Stimulated activated CD8-positive, alpha-beta memory T cell treated with anti-CD3 and anti-CD28 coated beads, Interleukin-7, amount 100 ng/mL, for 4 hours (primary cell): ENCODE measurements at places on chromosomes 3 and 15.

GRCh38 chr3:12155264-12155663 is 3.4 kb downstream of the TIMP4 start:
- no peak for DNase-seq

DNA sequence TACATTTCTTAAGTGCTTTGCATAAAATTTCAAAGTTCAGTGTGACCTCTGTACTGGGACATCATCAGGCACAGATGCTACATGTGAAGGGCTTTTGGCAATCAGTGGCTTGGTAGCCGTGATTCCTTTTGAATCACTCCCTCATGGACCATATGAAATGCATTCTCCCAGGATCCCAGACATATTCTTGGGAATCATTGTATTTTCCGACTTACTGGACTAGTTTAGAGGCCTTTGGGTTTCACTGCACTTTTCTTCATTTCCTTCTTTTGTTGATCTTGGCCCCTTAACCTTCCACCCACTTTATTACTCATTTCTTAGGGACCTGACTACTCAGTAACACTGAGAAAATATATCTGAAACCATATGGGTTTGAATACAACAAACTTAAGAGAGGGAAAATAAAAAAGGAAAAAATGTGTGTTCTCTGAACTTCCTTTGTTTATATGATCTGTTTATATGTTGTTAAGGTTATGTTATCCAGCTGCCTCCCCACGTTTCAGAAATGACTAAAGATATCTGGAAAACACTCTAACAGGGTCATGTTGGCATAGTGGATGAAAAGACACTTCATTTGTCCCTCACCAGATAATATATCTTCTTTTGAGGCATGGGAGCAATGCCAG is 35.1 kb downstream of the HMG20A start:
- no peak for DNase-seq

- DNase-seq, result no peak
These were observed 150.7 kb downstream of the TMCO5A start for GRCh38 chr15:38085114-38085513.

DNA sequence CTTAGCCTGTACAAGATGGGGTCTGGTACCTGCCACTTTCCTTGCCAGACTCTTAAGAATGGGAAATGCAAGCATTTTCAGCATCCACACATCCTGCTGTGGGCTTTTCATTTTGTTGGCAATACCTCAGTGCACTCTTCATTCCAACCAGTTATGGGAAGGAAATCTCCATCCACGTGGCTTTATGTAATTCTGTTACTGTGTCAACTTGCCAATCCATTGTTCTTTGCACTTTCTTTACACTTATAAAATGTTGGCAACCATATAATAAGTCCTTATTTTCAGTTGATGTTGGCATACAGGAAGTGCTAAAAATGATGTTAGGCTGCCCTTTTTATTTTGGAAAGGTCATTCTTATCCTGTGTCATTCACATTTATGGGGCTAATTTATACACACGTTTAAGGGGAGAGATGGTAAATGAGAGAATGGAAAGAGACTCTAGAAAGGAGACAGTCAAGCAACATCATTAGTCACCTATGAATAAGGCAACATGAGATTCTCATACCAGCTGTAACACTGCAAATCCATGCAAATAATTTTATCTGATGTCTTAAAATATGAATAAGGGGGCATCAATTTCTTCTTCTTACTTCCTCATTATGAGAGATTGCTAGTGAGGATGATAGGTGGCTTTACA is 238.7 kb downstream of the CHST2 start:
- no peak for DNase-seq

DNA sequence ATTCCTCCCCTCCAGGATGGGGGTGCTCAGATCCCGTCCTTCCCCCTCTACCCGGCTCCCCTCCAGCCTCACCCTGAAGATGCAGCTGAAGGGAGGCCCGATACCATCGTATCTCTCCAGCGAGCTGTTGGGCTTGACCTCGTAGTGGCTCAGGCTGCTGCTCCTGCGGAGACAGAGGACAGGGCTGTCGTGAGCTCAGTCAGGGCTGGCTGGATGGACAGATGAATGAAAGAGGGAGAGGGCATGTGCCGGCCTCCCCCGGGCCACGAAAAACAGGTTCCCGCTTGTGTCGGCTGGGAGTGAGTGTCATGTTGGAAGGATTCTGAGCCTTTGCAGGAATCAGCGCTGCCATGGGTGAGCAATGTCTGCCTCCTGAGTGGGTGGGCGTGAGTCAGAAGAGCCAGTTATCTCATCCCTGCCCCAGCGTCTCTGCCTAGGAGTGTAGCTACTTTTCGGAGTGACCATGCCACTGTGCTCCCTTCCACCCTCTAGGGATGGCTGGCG is 35.2 kb downstream of the FEM1B start:
- DNase-seq, result no peak

DNA sequence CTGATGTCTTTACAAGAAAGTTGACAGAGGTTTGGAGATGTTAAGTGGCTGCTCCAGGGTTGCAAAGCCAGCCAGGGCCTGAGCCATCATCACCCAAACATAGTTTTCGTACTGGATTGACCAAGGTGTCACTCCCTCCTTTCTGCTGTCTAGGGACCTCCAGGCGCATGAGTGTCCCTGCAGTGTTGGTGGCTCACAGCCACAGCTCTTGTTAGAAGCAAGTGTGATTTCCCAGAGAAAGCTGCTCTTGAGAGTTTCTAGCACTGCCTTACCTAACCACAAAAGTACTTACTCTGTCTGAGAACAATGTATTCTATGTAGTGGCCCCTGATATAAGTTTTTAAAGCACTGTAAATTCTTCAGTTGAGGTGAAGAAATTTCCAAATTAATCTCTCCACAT is 144.1 kb downstream of the SOX2 start:
- DNase-seq, result no peak

- DNase-seq, result no peak
These were observed 4.5 kb downstream of the THRB start for GRCh38 chr3:24490151-24490550.

GRCh38 chr3:8990266-8991215 is 27.3 kb upstream of the RAD18 start:
- DNase-seq, result no peak

DNA sequence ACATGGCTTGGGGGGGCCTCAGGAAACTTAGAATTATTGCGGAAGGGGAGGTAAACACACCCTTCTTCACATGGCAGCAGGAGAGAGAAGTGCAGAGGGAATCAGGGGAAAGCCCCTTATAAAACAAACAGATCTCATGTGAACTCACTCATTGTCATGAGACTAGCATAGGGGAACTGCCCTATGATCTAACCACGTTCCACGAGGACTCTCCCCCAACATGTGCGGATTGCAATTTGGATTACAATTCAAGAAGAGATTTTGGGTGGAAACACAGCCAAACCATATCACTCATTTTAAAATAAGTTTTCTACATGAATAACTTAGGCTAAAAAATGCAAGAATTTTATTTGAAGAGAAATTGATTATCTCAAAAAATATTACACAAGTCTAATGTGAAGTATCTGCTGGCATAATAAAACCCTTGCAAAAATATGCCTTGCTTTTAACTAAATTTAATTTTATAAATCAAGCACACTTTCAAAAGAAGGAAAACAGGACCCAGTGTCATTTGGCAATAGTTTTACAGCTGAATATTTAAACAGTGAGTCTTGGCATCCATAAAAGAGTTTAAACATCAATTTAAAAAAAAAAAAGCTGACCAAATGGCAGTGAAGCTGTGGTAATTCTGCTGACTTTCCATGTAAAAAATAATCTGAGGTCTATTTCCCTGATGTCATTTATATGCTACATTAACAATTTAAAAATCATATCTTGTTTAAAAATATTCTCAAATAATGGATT is 1057.2 kb downstream of the NAALADL2 start:
- no peak for DNase-seq

DNA sequence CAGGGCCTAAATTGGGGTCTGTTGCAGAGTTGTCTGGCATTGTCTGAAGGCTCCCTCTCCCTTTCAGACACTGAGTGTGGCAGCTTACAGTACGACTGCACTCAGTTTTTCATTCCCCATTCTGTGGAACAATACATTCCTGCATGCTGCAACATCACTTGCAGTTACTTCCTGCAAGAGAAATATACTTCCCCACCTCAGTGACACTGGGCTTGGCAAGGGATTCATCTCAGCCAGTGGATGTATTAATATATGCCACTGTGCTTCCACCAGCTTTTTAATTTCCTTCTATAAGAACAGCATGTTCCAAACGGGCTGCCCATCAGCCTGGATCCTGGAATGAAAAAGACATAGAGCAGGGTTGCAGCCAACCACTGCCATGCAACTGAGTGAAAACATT is 23.1 kb downstream of the B3GALNT1 start:
- no peak for DNase-seq

GRCh38 chr3:114223143-114223542 is 14.2 kb downstream of the ZNF80 start:
- DNase-seq, result no peak

GRCh38 chr3:32154205-32154579 is 47.8 kb downstream of the GPD1L start:
- DNase-seq, result no peak

DNA sequence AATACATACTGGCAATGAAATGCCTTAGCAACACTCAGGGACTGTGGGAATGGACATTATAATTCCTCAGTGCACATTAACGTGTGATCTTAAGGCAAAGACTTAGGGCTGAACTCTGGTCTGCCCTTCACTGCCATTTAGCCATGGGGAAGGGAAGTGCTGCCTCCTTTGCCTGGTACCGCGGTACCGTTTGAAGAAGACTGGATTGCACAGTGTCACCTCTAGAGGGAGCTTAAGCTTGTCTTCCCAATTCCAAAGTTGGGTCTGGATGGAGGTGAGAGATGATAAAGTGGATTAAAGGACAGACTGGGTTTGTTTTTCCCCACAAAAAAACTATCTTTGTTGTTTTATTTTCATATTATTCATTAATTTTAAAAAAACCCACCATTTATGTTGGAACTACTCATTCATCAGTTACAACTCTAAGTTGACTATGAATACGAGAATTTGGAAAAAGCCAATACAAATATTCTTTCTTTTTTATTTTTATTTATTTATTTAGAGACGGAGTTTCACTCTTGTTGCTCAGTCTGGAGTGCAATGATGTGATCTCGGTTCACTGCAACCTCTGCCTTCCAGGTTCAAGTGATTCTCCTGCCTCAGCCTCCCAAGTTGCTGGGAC is 60.0 kb upstream of the SYN2 start:
- DNase-seq, result no peak

- DNase-seq, result no peak
These were observed 115.2 kb upstream of the PDZRN3 start for GRCh38 chr3:73739791-73740453.

- no peak for DNase-seq
These were observed 88.5 kb downstream of the XXYLT1 start for GRCh38 chr3:195182470-195182795.

GRCh38 chr3:152488449-152488848 is 219.7 kb downstream of the MBNL1 start:
- no peak for DNase-seq
